Activated CD4-positive, alpha-beta T cell treated with anti-CD3 and anti-CD28 coated beads, Interleukin-2, amount 50 U/mL, for 4 hours (primary cell): ENCODE measurements at places on chromosomes 3 and 15.

DNA sequence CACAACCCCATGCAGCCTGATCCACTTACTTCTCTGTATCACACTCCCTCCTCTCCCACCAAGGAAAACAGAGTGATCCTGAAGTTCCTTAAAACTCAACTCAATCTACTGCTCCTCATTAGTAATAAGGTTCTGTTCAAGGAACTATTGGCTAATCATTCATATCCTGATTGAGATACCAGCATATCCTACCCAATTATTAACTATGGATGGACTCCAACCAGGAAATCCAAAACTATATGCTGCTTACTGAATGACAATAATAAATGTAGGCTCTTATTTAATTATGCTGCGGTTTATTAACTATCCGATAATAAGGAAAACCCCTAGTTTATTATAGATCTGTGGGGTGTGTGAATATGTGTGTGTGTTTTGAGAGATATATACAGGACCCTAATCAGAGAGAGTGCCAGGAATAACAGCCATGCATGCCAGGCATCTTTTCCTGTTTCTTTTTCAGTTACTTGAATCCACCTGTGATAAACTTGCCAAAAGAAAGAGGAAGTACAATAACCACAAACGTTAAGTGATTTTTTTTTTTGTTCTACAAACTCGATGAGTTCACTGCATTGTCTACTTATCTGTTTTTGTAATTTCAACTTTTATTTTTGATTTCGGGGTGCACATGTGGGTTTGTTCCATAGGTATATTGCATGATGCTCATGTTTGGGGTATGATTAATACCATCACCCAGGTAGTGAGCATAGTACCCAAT is 1031.7 kb upstream of the CFAP20DC start:
- no peak for DNase-seq

DNA sequence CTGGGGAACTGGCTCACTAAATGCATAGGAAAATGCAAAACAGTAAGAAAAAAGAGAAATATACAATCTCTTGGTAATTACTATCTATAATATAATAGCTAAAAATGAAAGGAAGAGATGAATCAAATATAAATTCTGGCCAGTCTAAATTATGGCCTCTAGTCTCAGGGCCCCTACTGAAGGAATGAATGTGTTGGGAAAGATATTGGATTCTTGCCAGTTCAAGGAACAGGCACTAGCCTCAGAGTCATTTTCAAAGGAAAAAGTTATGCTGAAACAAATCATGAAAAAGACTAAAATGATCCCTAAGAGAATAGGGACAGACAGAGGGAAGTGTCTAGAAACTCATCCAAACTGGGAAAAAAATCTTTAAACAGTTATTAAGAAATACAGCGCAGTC is 62.4 kb downstream of the C3orf80 start:
- DNase-seq, result no peak

DNA sequence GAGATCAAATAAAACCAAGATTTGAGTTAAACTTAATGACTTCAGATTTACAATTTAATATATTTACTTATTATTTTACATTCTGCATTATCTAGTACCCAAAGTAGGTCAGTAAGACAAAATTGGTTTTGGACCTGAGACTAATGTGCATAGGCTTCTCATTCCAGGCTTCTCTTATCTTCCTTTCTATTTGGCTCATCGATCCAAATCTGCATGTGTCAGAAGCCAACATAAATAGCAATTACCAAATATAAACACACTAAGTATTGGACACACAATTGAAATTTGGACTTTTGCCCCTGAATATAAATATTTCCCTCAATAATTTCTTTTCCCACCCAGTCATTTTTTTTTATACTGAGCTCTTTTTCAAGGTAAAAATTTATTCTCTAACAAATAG is 290.6 kb upstream of the ARHGEF26 start:
- DNase-seq, result no peak

GRCh38 chr15:39553947-39554693 is 26.8 kb upstream of the THBS1 start:
- no peak for DNase-seq

GRCh38 chr3:107915706-107916105 is 175.1 kb downstream of the CD47 start:
- no peak for DNase-seq

- DNase-seq, result no peak
Measured at GRCh38 chr15:75431270-75431669, 20.2 kb downstream of the SIN3A start.

GRCh38 chr3:166957121-166957520 is 423.0 kb downstream of the ZBBX start:
- DNase-seq, result no peak

GRCh38 chr3:156300929-156301840 is 180.8 kb downstream of the KCNAB1 start:
- no peak for DNase-seq

DNA sequence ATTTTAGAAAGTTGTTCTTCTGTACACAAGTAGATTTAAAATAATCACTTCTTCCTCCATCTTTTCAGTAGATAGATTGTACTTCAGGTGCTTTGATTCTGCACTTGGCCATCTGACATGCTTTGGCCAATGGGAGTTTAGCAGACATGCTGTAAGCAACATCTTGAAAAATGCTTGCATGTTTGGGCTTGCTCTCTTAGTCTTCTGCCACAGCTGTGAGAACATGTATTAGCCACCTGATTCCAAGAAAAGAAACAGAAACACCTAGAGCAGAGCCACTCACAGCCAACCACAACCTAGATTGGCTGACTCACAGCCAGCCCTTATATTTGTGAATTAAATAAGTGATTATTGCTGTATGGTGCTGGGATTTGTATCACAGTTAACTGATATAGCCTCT is 70.2 kb upstream of the GADL1 start:
- no peak for DNase-seq

- no peak for DNase-seq
Measured at GRCh38 chr3:161266731-161267150, 45.6 kb downstream of the NMD3 start.

GRCh38 chr15:31597466-31597865 is 270.8 kb downstream of the KLF13 start:
- no peak for DNase-seq

DNA sequence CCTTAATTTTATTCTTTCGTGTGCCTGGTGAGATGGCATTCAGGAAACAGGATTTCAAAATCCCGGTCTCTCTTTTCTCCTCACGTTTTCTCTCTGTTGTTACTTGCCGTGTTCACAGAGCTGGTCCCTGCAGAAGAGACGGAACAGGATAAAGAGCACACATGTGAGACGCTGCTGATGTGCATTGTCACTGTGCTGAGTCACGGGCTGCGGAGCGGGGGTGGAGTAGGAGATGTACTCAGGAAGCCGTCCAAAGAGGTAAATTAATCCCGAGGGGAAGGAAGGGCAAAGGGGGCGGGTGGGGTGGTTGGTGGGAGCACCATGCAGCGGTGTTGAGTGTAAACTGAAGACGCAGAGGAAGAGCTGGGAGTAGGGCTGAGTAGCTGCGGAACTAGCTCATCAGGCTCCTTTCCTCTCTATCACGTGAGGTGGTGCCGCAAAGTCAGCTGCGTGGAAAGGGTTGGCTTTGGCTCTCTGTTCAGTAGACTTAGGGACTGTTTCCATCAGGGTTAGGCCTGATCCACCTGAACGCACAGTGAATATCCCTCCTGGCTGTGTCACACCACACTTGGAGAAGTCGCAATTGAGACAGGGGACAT is 164.8 kb upstream of the BHLHE40 start:
- no peak for DNase-seq

- no peak for DNase-seq
Measured at GRCh38 chr3:176074096-176074495, 1123.2 kb downstream of the TBL1XR1 start.

GRCh38 chr15:38476120-38476519 is 22.2 kb downstream of the FAM98B start:
- DNase-seq, result no peak
